Lung microvascular endothelial cell (primary cell): ENCODE measurements at places on chromosomes 2 and 18. TPM values are rescaled to one million over a fixed set of nuclear protein-coding genes. Genes with fewer than 3 reads are reported as not detected.

DNA sequence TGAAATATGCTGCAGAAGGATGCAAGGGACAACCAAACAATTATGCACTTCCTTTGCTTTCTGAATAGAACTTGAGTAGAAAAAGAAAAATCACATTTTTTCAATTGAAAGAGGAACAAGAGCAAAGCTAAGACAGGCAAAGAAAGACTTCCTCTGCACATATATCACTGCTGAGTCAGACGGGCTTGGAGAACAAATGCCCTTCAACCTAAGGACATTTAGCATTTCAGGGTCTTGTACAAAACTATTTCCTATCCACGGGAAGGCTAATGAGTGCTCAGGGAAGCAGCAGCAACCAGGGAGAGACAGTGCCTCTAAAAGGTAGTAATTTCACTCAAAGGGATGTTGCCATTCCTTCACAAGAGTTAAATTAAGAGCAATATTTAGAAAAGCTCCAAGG lies 570.0 kb upstream of the GCFC2 start:
- no peak for DNase-seq

DNA sequence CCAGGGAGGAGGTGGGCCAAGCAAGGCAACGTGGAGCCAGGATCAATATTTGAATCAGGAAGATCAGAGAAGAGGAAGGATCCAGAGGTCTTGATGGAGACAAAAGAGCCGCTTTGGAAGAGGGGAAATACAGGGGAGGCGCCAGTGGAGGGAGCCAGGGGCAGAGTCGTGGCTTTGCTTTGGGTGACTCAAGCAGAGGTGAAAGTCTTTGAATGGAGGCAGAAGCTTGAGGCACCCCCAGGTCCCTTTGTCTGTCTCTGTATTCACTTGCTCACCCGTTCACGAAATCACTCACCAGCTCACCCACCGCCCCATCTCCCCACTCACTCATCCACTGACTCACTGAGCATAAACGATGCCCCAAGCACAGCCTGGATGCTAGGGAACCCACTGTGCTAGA lies 134.1 kb downstream of the ACOXL start:
- DNase-seq: no peak

DNA sequence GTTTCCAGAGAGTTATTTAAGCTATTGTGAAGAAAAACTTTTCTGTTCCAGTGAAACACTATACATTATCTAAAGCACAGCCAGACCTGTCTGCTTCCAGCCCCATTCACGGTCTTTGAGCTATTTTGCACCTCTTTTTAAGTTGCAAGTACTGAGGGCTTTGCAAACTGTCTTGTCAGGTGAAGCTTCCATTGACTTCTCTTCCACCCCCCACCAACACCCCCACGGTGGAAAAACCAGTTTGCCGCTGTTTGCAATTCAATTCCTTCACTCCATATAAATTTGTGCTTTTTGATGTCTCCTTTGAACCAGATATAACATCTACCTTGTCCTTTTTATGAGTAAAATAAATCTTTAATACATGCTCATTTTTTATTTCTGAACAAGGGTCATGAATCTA lies 15.7 kb downstream of the B3GNT7 start:
- DNase-seq: no peak

DNA sequence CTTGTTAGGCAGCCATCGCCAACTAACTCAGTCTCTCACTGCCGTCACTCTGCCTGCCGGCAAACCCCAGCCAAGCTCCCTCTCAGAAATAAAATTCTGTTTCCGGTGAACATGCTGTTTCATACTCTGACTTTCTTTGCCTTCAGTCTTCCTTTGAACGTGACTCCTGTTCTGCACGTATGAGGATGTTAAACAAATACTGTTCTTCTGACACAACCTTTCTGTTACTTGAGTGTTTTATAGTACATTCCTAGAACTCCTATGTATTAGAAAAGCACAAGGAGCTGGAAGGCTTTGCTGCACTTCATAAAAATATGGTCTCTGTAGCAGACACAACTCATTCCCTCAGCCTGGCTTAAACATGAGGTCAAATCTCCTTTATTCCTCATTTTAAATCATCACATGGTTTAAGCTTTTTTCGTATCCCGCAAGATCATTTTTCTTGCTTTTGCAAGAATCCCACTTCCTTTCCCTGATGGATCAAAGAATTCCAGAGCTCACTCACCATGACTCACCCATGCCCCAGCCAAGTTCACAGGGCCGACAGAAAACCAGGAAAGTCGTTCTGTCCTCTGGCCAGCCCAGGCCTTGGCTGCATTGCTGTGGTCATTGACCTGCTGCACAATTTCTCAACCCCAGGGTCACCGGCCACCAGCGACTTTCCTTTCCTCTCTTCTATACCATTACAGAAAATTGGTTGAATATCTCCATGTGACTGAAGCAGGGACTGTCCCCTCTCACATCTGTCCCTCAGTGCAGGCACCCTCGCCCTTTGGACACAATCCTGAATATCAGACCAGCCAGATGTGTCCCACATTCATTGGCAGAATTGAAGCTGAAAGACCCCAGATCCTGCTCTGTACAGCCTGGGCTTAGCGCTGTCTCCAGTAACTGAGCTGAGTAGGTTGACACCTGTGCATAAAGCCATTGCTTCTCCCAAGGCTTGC lies 183.1 kb upstream of the ARL4C start:
- peak; percentile 96 for DNase-seq

DNA sequence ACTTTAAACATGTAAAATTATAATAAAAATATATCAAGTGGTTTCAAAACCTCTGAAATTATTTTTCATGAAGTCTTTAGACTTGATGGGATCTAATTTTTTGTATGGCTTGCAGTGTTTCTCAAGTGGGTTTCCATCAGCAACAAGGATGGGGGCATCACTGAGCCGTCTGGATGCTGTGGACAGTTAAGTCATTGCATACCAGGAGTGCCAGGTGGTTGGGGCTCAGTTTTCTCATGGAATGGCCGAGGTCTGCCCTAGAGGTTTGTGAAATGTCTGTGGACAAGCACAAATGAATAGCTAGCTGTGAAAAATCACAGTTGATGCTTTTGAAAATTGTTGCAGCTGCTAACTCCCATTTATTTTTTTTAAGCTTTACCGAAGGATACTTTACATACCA lies 1.7 kb downstream of the PRELID3A start:
- no peak for DNase-seq

GRCh38 chr18:46340716-46341115 lies 236.5 kb downstream of the HAUS1 start:
- DNase-seq: no peak

DNA sequence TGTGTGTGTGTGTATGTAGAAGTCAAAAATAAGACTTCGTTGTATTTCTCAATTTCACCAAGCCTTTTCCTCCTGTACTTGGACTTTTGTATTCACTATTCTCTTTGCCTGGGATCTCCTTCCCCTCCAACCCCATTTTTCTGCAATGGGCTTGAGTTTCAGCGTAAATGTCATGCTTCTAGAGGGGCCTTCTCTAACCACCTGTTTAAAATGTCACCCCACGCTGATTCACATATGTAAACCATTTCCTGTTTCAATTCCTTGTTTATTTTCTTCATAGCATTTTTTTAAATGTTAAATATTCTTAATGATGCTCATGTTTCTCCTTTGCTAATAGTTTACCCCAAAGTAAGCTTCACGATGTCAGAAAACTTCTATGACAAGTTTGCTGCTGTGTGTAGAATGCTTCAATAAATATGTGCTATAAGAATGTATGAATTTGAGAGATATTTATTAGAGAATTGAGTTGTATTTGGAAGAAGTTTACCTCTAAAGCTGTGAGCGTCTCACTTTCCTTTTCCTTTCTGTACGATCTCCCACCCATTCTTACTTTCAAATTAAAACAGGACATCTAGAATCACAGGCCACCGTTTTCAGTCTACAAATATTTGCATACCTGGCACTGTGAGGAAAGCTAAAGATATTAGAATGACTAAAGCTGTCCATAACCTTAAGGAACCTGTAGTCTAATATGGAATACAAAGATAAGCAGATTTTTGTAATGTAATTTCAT lies 762.4 kb downstream of the LRRTM4 start:
- DNase-seq: no peak

GRCh38 chr18:63237881-63238692 lies 81.5 kb downstream of the BCL2 start:
- peak; percentile 58 for DNase-seq

DNA sequence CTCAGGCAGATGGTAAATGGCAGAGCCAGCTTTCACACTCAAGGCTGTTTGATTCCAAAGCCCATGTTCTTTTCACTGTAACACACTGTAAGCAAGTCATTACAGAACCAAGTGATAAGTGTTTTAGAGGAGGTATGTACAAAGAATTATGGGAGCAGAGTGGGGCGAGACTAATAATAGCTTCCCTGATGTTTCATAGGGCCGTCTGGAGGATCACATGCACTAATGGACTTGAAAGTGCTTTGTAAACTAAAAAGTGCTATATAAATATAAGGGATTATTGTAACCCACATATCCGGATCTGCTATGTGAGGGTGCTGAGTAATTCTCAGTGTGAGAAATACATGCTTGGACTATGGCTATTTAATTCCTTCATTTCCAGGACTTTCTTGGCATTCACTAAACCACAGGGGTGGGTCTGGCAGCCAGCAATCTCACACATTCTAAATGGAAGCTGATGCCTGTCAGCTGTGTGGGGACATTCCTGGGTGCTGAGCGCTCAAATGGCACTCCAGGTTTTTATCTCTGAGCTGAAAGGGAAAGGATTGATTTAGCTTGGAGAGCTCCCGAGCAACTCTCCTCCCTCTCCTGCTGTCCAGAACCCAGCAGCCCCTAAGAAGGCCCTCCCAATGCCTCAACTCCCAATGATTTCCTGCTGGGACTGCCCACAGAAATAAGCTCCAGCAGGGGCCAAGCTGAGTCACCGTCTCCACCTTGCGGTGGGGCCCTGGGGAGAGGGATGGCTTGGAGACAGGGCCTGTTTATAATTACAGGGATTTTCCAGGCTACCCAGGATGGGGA lies 222.8 kb downstream of the SOX11 start:
- DNase-seq: no peak

DNA sequence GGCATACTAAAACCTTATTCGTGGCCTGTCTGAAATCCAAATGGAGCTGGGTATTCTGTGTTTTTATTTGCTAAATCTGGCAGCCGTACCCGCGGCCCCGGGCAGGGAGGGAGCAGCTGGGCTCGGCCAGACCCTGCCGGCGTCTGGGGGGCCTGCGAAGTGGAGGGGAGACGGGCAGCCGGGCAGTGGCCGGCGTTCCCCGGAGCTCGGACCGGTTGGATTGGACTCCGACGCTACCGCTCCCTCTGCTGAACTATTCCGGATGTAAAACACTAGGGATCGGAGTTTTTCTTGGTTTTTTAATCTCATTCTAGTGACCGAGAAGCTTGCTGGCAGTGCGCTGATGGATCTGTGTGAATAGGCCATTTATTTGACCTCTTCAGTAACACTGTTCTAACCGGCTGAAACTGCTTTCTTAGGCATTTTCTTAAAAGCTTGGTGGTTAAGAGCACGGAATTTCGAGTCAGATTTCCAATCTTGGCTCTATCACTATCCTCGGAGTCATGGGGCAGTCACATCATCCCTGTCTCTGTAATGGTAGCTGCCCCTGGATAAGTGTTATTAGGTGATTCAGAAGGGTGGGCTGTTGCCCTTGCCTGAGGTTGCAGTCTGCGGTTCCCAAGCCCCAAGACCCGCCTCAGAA lies 694 bp downstream of the UNC50 start:
- DNase-seq: peak; percentile 65

The SOX11 gene
- not detected in 2 replicates for total RNA-seq

DNA sequence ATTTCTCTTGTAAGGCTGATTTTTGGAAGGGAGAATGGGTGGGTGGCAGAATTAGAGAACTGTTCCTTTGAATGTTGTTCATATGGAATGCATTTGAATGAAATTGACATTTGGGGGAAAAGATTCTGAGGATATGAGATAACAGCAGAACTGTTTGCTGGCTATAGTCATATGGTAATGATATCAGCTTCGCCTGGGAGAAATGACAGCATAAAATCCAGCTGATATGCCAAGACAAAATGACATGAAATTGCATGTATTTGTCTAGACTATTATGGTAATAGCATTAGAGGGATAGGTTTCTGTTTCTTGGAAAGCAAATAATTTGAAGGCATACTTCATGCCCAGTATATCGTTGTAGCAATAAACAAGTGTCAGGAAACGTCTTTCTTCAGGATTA lies 150.8 kb upstream of the SPATS2L start:
- no peak for DNase-seq

GRCh38 chr2:169509298-169509885 lies at the start of gene KLHL41:
Gene KLHL41, plus strand, starts transcription at chr2:169509702. Its CDS starts 77 bp downstream, at chr2:169509779.
- peak; percentile 51 for DNase-seq

- peak; percentile 64 for DNase-seq
These were observed 1.3 kb downstream of the COLEC12 start for GRCh38 chr18:498931-499775.

DNA sequence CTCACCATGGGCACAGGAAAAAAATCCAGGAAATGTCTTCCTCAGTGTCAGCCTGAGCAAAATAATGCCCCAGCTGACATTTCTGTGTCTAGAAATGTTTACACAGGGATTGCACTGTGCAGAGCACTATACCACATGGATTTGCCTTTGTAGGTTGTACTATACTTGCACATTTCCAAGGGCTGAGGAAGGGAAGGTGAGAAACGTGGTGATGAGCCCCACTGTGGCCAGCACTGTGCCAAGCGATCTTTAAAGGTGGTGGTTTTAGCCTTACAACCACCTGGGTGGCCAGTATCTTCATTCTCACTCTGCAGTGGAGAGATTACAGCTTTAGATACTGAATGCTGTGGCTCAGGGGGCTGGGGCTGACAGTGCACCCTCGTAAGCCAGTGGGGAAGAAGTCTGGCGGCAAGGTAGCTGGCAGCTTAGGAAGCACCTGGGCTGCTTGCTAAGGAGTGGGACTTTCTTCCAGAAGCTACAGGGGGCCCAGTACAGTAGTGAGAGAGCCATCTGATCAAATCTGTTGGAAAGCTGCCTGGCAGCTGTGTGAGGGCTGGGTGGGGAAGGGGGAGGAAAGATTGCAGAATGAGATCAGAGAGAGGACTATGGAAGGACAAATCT lies 81.4 kb upstream of the MSH2 start:
- DNase-seq: no peak

DNA sequence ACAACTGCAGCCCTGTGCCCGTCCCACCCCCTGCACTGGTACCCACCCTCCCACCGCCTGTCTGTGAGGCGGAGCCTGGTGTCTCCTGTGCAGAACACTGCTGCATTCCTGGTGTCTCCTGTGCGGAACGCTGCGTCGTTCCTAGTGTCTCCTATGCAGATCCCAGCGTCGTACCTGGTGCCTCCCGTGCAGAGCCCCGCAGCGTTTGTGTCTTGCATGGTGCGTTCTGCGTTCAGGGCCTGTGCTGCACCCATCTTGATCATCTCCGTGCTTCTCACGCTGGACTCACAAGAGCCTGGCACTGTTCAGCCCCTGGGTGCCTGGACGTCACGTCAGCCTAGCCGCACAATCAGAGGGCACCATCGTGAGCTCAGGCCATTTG lies 248.6 kb upstream of the SALL3 start:
- no peak for DNase-seq
